ENCODE measurements at places on chromosomes 4 and X.
A peak's percentile ranks its signal among the peaks of the same experiment; 100 is the strongest.

DNA sequence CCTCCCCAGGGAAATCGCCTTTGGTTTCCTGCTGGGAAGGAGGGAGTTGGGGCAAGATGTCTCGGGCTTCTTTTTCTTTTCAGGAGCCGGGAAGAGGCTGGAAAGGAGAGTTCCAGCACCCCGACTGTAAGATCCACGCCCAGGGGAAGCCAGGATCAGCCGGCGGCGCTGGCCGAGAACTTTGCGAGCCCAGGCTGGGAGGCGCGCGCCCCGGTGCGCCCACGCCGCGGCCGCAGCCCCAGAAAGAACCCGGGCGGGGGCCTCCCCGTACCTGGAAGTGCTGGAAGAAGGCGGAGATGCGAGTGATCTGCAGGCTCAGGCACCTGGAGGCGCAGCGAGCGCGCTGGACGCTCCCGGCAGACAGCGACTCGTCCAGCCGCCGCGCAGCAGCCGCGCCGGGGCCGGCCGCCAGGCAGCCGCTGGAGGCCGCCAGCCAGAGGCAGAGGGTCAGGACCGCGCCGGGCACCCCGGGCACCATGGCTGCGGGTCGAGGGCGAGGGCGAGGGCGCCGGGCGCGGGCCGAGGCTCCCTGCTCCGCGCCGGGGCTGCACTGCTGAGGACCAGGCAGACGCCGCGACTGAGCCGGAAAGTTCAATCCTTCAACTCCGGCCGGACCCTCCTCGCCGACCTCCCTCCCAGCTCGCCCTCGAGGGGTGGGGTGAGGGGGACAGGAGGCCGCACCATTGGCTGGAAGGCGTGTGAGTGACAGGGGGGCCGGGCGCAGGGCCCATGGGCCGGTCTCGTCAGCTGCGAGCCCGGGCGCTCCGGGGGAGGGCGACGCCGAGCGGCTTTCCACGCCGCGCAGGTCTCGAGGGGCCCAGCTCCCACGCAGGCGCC lies at the start of gene ANOS1:
Gene ANOS1 (minus strand): TSS at position 579 of the 837 bp plus-strand sequence. CDS start 101 bp downstream, at position 478.
- DNase-seq, result no peak

DNA sequence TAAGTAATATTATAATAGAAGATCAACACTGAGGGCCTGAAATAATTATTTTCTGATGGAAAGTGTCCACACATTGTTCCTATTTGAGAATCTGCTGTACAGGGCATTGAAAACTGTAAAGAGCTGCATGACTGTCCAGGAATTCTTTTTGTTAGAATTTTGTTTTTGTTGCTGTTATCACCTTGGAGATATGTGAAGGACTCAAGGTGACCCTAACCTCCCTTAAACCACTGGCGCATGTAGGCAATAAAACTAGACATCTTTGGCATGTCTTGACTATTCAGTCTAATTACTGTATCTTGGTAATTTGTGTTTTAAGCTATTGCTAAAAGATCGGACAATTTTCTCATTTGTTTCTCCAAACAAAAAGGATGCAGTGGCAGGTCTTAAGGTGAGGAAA lies 55.5 kb upstream of the SMIM10 start:
- no peak for DNase-seq

DNA sequence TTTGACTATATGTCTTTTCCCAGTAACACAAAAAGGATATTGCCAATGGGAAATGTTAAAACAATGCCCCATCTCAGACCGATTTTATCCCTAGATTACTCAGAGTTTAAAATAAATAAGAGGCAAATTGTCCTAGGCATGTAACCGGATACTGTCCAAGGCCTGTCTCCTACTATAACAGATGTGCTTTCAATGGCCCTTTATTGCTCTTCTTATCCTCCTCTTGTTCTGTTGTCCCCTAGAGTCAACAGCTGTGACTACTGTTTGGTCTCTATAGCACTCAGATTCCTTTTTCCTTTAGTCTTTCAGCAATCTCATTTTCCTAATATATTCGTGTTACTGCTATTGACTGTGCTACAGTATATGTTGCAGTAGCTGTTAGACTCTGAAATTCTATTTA lies 66.8 kb upstream of the PLS3 start:
- no peak for DNase-seq

- peak; percentile 73 for DNase-seq
Measured at GRCh38 chr4:171342646-171343045, 470.6 kb upstream of the GALNTL6 start.

DNA sequence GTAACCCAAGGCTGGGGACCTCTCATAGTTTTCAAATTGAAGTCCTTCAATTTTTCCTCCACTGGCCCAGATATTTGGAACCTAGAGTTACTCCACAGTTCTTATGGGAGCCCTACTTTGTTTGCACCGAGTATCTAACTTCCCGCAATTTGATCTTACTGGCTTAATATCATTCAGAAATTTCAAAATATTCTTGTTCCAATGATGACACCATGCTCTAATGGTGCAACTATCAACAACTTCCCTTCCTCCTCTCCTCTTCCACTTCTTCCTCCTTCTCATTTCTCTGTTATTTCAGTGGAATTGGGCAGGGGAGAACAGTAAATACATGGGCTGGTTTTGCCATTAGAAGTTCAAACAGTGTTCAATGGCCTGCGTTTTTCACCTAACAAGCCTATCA lies 20.2 kb downstream of the PDCL2 start:
- no peak for DNase-seq

- DNase-seq, result no peak
Measured at GRCh38 chr4:8596891-8597290, 4.3 kb downstream of the CPZ start.

- no peak for DNase-seq
Measured at GRCh38 chrX:65601126-65601525, 66.3 kb upstream of the MSN start.

DNA sequence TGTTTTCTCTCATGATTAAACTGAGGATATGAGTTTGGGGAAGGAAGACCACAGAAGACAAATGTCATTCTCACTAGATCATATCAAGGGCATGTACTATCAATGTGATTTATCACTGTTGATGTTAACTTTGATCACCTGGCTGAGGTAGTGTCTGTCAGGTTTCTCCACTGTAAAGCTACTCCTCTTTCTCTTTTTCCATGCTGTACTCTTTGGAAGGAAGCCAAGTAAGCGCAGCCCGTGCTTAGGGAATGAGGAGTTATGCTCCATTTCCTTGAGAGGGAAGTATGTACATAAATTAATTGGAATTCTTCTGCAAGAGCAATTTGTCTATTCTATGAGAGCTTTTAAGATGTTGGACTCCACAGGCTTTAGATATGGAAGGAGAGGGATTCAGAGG lies 4.0 kb upstream of the KANTR start:
- no peak for DNase-seq

GRCh38 chr4:169810325-169811323 lies 52.9 kb upstream of the HPF1 start:
- peak; percentile 86 for DNase-seq

DNA sequence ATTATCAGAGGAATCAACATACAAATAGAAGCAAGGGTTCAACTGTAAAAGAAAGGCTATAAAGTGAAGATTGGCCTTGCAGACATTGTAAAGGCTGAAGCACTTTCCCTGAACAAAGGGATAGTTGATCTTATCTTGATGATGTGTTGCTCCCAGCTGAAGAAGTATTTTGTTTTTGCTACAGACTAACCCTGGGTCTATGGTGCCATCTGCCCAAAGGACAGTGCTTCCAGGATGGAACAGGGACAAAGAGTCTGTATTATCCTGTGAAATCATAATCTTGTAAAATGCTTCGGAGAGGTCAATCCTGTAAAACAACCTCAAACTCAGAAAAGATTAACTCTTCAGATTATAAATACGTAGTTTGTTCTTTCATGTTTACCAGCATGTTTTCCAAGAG lies 251.7 kb upstream of the ANKRD50 start:
- no peak for DNase-seq

Measured in cerebellar cortex (tissue), 1 donor.